ENCODE measurements at places on chromosomes 12 and 14.
A peak's percentile ranks its signal among the peaks of the same experiment; 100 is the strongest.

DNA sequence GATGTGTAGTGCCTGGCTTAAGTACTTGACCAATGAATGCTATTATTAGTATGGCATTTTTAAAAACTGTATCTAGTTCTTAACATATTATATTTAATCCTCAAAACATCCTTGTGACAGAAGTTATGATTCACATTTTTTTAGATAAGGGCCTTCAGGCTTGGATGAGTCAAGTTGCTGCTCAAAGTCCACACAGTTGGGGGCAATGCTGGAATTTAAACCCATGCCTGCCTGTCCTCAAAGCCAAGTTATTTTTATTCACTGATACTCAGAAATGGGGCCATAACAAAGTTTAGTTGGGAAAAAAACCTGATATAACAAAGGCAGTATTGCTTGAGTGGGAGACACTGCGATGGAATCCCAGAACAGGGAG, 50.6 kb downstream of the RFX4 start:
- DNase-seq: no peak

DNA sequence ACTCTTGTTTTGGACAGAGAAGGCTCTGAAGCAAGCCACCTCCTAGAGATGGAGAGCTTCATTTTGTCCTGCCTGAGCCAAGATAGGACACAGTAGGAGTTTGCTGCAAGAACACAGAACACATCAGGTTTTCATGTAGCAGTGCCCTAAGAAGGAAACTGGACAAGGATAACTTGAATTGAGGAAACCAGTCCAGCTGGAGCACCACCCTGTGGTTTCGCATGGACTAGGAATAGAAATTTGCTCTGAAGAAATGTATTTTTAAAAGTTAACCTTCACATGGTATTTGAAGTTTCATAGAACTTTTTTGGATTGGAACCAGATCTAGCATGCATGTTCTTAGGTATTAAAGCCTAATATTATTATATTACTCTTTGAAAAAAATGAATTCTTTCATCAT, 68.8 kb downstream of the RERG start:
- no peak for DNase-seq

DNA sequence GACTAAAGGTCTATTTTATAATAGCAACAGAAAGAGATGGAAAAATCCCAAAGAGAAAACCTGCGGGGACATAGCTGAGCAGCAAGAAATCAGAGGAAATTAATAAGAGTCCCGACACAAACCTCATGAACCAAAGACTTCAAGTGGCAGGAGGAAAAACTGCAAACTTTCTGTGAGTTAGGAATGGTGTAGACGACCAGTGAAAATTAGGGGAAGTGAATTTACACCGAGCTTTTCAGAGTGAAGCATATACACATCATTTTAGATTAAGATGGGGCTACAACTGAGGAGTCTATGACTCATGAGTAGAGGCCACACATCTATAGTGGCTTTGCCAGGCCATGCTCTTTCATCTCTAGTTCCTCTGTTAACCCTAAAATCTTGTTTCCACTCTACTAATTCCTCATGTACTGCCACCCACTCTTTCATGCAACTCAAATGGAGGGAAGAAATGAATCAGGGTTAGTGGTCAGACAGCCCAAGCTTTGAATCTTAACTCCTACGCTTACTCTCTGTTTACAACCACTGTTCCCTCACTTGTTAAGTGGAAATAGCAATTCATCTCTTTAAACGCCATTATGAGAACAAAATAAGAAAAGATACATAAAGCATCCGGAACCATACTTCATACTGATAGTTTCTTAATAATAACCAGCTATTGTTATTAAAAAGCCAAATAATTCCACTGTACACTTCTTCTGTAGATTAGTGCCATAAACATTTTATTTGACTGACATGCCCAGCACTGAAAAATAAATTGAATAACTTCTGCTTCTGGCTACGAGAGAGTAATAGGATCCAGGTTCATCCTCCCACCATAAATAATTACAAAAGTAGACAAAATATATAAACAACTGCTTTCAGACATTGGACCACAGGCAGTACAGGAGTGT, 219.3 kb downstream of the RMST start:
- DNase-seq: no peak

- DNase-seq: no peak
These were observed 4.0 kb downstream of the NANOG start for GRCh38 chr12:7793211-7793610.

GRCh38 chr14:78424311-78424710, 254.1 kb downstream of the NRXN3 start:
- no peak for DNase-seq

DNA sequence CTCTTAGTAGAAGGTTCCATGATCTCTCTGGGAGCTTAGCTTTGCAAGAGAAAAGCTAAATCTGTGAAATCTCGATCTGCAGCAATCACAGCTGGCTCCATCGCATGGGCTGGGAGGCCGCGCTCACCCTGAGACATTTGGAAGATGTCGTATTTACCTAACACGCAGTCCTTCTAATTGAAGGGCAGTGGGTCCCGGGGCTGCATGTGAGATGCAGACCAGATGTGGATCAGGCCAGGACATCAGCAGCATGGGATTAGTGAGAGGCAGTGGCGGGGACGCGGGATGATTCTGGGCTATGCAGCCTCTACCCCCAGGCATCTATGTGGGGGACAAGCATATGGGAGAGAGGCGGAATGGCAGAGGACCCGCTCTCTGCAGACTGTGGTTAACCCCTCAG, 312.4 kb upstream of the RTL1 start:
- DNase-seq: peak; percentile 45

GRCh38 chr14:87067591-87067990, 925.4 kb downstream of the GALC start:
- no peak for DNase-seq

DNA sequence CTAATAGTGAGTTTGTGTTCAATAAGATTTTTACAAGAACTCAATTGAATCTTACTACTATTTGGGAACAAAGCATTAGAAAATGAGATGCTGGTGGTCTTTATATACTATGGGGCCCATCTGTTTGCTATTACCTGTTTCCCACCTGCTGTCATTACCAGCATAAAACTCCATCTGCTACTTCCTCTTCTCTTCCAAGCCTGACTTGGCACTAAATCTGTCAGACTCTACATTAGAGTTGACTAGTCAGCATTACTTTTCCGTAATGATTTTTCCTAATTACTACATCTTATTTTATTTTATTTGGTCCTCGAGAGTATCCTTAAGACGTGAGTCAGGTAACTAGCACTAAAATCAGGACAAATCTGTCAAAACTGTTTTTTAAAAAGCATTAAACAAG, 68.1 kb upstream of the KRR1 start:
- DNase-seq: no peak

GRCh38 chr12:50568338-50569091, 63.7 kb downstream of the DIP2B start:
- DNase-seq: no peak

DNA sequence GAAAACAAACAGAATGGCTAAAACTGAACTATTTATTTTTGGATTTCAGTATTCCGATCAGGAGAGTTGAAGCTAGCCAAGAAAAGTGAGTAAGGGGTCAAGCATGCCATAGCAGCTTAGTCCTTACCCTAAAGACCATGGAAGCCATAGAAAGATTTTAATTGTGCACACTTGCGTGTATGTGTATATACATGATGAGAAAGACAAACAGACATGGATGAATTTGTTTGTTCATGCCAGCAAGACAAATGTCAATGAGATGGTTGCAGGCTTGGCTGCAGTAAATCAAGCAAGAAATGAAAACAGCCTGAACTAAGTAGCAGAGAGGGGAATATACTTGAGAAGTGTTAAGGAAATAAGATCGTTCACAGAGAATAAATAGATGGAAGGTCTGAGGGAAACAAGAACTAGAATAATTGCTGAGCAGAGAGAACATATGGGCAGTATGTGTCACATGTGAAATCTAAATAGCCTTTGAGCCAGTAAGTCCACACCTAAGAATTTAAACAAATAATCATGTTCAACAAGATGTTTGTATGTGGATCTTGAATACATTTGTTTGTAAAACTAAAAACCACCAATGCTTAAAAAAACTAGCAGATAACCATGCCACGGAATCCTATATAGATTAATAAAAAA, 14.8 kb downstream of the SNW1 start:
- DNase-seq: no peak

DNA sequence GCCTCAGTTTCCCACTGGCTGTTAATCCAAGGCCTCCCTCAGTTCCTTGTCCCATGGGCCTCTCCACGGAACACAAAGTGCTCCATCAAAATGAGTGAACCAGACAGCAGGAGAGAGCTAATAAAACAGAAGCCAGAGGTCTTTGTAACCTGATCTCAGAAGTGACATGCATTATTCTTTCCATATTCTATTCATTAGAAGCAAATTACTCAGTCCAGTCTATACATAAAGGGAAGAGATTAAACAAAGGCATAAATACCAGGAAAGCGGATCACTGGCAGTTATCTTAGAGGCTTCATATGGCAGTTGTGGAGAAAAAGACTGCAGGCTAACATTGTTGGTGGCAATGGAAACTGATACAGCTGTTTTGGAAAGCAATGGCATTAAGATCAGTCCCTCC, 170.6 kb upstream of the GARIN6 start:
- no peak for DNase-seq

Data from right forelimb (tissue), 1 donor.